Mesangial cell (primary cell): ENCODE measurements at places on chromosomes 13 and 19. TPM values are rescaled to one million over a fixed set of nuclear protein-coding genes. Genes with fewer than 3 reads are reported as not detected.

FOSB gene
- total RNA-seq: 15.2 and 20.0 TPM in 2 replicates

HIF3A gene
- total RNA-seq: 1.3 and 44.5 TPM in 2 replicates

DNMT1 gene
- 37.1 and 155 TPM in 2 replicates for total RNA-seq

ZNF154 gene
- 0.98 and 2.2 TPM in 2 replicates for total RNA-seq

PTGER1 gene
- total RNA-seq: 0.65 and 9.1 TPM in 2 replicates

PCDH17 gene
- total RNA-seq: 0.13 and 0.33 TPM in 2 replicates

B3GLCT gene
- total RNA-seq: 8.1 and 9.0 TPM in 2 replicates

AMER2 gene
- total RNA-seq: under 0.01 and 0.25 TPM in 2 replicates

RASIP1 gene
- total RNA-seq: 3.8 and 4.7 TPM in 2 replicates

MAMSTR gene
- total RNA-seq: 1.3 and 5.3 TPM in 2 replicates
